Activated T-helper 1 cell treated with Interleukin-2 at 50 U/mL for 16 hours (primary cell): ENCODE measurements at places on chromosomes 2 and 18.

- no peak for DNase-seq
Measured at GRCh38 chr2:109105113-109105512, 23.9 kb upstream of the SH3RF3 start.

- DNase-seq, result no peak
Measured at GRCh38 chr18:62715436-62715758, at the start of gene PHLPP1. TSS of gene PHLPP1 (plus strand) at chr18:62715541. CDS start at chr18:62715684, 143 bp downstream.

DNA sequence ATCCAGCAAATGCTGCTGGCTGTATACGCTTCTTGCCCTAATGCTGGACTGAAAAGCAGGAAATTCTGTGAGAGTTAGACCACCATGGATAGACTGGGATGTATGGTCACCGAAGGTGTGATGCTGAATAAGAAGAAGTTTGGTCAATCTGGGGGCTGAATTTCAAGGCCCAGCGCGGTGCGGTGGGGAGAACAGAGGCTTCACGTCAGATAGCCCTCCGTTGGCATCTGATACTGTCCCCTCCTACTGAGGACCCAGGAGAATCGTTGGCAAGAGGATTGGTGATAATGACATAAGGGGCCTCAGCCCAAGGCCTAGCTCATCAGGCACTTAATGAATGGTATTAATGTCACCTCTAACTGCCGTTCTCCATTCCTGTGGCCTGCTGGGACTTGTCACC, 97.3 kb upstream of the ST3GAL5 start:
- DNase-seq, result no peak

DNA sequence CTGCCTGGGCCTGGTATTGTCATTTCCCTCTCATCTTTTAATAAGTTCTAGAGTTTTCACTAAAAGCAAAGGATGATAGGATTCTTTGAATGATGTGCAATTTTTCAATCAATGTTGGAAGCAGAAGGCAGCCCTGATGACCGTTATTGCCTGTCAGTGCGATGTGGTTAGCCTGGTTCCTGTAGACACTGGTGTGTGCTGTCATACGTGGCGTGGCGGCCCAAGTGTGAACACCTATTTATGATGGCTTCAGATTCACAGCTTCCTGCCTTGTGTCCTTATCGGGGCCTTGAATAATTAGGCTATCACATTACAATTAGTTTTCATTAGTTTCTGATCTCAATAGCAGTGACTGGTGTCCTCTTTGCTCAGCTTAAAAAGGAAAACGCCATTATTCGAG, 218.5 kb downstream of the TPGS2 start:
- no peak for DNase-seq

- DNase-seq, result no peak
Measured at GRCh38 chr2:226690461-226691024, 109.1 kb downstream of the IRS1 start.

DNA sequence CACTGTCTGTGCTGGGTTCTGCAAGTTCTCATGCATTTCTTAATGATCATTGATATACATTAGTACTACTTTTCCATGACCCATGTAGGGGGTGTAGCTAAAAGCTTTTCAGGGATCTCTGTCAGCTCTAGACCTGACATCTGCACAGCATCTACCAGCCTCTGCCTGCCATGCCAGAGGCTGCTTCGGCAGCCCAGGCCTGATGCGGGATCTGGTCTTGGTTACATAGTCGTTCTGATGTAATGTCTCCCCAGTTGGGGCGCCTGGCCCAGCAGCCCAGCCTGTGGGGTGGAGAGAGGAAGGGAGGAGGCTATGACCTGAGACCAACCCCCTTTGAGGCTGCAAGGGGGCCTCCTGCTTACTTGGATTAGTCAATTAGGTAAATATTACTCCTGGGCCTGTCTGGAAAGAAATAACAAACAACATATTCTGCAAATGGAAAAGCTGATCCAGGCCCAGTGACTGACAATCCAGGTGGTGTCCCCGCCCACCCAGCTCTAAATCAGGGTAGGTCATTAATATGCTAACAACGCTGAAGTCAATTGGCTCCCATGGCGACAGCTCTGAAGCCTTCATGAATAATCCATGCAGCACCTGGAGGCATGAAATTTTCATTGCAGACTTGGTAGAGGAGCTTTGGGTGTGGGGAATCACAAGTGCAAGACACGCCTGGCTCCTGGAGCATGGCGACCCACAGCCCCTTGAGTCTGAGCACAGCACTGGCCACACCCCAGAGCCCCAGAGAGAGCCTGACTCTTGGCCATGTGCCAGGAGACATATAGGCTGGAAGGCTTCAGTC, 575.3 kb downstream of the CMPK2 start:
- no peak for DNase-seq

DNA sequence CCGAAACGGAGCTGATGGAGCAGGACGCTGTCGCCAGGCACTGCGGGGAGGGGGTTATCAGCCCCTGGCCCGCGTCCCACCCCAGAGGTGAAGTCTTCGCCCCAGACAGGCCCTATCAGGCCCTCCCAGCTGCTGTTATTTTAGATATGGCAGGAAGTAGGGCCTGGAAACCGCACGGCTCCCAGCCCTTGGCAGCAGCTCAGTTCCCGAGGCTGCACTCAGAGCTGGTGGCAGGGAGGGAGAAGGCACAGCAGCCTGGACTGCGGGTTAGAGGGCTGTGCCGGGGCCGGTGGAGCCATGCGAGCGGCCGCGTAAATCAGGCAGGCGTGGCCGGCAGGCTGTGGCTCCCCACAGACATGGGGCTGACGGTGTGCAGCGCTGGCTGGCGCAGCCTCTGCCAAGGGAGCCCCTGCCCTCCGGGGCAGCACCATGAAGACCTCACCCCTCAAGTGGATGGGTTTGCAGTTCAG, 111.4 kb downstream of the NFATC1 start:
- DNase-seq, result no peak

- no peak for DNase-seq
Measured at GRCh38 chr18:48488388-48488850, 50.4 kb upstream of the CTIF start.

DNA sequence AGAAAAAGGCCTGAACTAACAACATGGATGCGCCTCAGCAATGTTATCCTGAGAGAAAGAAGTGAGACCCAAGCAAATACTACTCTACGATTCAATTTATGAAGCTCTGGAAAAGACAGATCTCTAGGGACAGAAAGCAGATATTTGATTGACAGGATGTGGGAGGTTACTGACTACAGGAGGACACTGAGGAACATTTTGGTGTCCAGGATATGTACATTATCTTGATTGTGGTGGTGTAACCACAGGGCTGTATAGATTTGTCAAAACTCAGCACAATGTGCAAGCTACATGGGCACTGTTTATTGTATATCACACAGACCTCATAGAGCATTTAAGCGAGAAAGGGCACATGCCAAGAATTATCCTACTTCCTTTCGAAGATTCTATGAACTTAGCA, 219.8 kb downstream of the PTGR3 start:
- DNase-seq, result no peak

DNA sequence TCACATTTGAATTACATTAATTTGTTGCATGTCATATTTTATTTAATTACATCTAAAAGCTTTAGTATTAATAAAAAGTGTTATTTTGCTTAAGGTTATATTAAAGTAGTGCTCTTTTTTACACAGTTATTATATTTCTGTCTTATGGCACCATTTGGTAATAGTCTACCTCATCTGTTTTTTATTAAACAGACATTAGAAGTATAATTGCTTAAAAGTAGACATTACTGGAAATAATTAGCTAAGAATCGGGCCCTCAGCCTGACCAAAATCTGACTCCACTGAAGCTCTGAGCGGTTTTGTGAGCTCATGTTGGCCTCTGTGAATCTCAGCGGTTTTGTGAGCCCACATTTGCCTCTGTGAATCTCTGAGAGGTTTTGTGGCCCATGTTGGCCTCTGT, 102.5 kb upstream of the SNTG2 start:
- DNase-seq, result no peak
